ENCODE measurements at places on chromosomes 2 and 18. TPM values are rescaled to one million over a fixed set of nuclear protein-coding genes. Genes with fewer than 3 reads are reported as not detected.

DNA sequence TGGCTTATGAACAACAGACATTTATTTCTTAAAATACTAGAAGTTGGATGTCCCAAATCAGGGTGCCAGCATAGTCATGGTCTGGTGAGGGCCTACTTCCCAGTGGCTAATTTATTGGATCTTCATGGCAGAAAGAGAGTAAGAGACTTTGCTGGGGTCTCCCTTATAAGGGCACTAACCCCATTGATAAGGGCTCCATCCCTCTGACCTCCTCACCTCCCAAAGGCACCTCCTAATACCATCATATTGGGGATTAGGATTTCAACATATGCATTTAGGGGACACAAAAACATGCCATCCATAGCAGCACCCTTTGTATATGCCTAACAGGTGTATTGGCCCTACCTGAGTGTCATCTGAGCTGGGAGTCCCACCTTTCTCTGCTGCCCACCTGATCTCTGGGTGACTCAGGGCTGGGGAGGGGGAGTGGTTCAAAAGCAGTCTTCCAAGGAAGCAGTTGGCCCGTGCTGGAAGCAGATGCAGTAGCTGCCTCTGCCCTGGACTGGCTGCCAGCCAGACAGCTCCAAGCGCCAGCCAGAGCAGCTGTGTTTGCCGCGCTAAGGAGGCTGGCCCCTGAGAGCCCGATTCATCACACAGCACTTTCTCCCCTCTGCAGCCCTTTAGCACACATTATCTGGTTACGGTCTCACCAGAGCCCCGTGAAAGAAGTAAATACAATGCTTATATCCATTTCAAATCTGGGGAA, 84.6 kb downstream of the SMAD7 start:
- H3K36me3 ChIP-seq, result no peaks in the 10 kb centered on the region
- H3K4me1 ChIP-seq, result peaks cover 23% of the 10 kb centered on the region
- H3K27me3 ChIP-seq, result no peaks in the 10 kb centered on the region
- no peak for DNase-seq
- H3K4me3 ChIP-seq, result no peak overlapping the region

DNA sequence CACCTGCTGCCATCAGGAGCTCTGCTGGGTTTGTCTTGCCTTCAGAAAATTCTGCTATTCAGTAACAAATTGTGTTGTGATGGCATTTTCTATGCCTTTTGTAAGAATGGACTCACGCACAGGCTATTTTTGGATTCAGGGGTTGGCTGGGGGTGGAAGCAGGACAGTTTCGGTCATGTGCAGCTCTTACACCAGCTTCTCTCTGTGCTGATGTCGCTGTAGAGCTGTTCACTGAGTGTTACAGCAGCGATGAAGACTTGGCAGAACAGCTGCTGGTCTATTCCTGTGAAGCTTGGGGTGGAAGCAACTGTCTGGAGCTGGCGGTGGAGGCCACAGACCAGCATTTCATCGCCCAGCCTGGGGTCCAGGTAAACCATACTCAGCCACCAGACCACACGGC, 49.2 kb downstream of the TRPM8 start:
- no peaks in the 10 kb centered on the region for H3K27me3 ChIP-seq
- H3K27ac ChIP-seq, result no peak overlapping the region
- H3K36me3 ChIP-seq, result no peaks in the 10 kb centered on the region
- DNase-seq, result no peak
- peaks cover 5% of the 10 kb centered on the region for H3K4me1 ChIP-seq
- H3K4me3 ChIP-seq, result no peak overlapping the region

- H3K27me3 ChIP-seq, result no peaks in the 10 kb centered on the region
- H3K4me3 ChIP-seq, result no peak overlapping the region
- H3K27ac ChIP-seq, result no peak overlapping the region
- no peak for DNase-seq
Observed at GRCh38 chr2:163469561-163469962, 266.2 kb downstream of the FIGN start.

GRCh38 chr18:46071653-46072375, at the start of gene PSTPIP2:
TSS of gene PSTPIP2 (minus strand) at chr18:46072260. CDS start at chr18:46072188, 72 bp downstream.
- peak within 1 kb of the TSS; percentile 60 for H3K4me3 ChIP-seq
- peak; percentile 57 for DNase-seq
- no peaks in the 10 kb centered on the region for H3K36me3 ChIP-seq
- peaks cover 45% of the 10 kb centered on the region for H3K4me1 ChIP-seq
- peak within 1 kb of the TSS; percentile 64 for H3K27ac ChIP-seq

- no peaks in the 10 kb centered on the region for H3K36me3 ChIP-seq
- DNase-seq, result no peak
- H3K27ac ChIP-seq, result no peak overlapping the region
- H3K4me3 ChIP-seq, result no peak overlapping the region
- H3K27me3 ChIP-seq, result no peaks in the 10 kb centered on the region
Observed at GRCh38 chr2:187081461-187081860, 232.5 kb upstream of the ZSWIM2 start.

- H3K27me3 ChIP-seq, result no peaks in the 10 kb centered on the region
- H3K36me3 ChIP-seq, result no peaks in the 10 kb centered on the region
- no peak overlapping the region for H3K4me3 ChIP-seq
- no peak overlapping the region for H3K27ac ChIP-seq
- H3K4me1 ChIP-seq, result no peaks in the 10 kb centered on the region
Observed at GRCh38 chr2:107627926-107628325, 198.8 kb upstream of the RGPD4 start.

- H3K36me3 ChIP-seq, result no peaks in the 10 kb centered on the region
- no peaks in the 10 kb centered on the region for H3K4me1 ChIP-seq
- no peak overlapping the region for H3K27ac ChIP-seq
Observed at GRCh38 chr2:239035361-239035814, 187.5 kb downstream of the TWIST2 start.

GRCh38 chr18:21960189-21960588, 209.2 kb upstream of the GATA6 start:
- H3K36me3 ChIP-seq, result no peaks in the 10 kb centered on the region
- DNase-seq, result no peak
- H3K27me3 ChIP-seq, result no peaks in the 10 kb centered on the region
- no peak overlapping the region for H3K27ac ChIP-seq
- no peaks in the 10 kb centered on the region for H3K4me1 ChIP-seq
- H3K4me3 ChIP-seq, result no peak overlapping the region

DNA sequence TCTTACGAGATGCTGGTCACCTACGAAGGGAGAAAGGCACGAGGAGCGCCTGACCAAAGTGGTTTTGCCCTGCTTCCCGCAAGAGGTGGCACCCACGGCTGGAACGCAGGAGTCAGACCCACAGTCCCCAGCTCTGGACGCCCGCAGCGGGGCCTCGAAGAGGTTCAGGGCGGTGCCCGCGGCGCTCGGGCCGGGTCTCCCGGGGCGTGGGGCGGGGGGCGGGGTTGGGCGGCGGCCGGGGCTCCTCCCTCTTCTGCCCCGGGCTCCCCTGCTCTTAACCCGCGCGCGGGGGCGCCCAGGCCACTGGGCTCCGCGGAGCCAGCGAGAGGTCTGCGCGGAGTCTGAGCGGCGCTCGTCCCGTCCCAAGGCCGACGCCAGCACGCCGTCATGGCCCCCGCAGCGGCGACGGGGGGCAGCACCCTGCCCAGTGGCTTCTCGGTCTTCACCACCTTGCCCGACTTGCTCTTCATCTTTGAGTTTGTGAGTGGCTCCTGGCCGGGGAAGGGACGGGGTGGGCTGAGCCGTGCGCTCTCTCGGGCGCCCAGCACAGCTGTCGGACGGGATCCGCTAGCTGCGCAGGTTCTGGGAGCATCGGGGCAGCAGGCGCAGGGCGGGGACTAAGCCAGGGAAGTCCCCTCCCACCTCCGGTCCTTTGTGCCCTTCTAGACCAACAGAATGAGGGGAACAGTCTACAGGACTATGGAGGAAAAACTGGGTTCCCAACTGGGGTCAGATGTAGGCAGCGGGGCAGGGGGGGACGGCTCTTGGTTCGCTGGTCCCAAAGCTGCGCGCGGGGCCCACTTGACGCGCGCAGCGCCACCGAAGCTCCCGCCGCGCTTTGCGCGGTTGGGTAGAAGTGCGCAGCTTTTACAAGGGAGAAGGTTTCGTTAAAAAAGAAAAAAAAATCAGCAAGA, at the start of gene MAL:
TSS of gene MAL (plus strand) at position 303 of the 914 bp plus-strand sequence. CDS start at position 388, 85 bp downstream.
- H3K27me3 ChIP-seq, result no peaks in the 10 kb centered on the region
- no peaks in the 10 kb centered on the region for H3K36me3 ChIP-seq
- H3K4me3 ChIP-seq, result peak within 1 kb of the TSS; percentile 74
- DNase-seq, result peak; percentile 23
- no peak within 1 kb of the TSS for H3K27ac ChIP-seq
- H3K4me1 ChIP-seq, result peaks cover 53% of the 10 kb centered on the region

DNA sequence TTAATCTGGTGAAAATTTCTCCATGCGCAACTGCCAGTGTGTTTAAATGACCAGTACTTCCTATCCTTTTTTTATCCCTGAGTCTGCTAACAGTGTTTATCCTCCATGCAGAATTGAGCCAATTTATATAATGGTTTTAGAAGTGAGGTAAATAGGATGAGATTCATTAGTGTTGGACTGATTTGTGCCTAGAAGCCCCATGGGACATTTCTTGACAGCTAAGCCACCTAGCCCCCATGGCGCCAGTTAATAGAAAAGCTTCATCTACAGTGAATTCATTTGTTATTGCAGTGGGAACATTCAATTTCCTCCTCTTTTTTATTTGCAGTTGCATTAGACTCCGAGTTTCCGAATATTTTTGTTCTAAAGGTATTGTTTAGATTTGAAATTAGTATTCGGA, 175.6 kb downstream of the ARL6IP6 start:
- H3K4me3 ChIP-seq, result no peak overlapping the region
- H3K4me1 ChIP-seq, result no peaks in the 10 kb centered on the region
- DNase-seq, result no peak
- H3K27me3 ChIP-seq, result no peaks in the 10 kb centered on the region
- no peak overlapping the region for H3K27ac ChIP-seq
- no peaks in the 10 kb centered on the region for H3K36me3 ChIP-seq

- H3K27ac ChIP-seq, result no peak overlapping the region
- H3K4me3 ChIP-seq, result no peak overlapping the region
- no peaks in the 10 kb centered on the region for H3K4me1 ChIP-seq
- no peaks in the 10 kb centered on the region for H3K27me3 ChIP-seq
Observed at GRCh38 chr18:51137026-51137729, 60.3 kb downstream of the MEX3C start.

GRCh38 chr2:188664951-188665595, 309.1 kb upstream of the COL3A1 start:
- H3K27me3 ChIP-seq, result no peaks in the 10 kb centered on the region
- no peak for DNase-seq
- H3K27ac ChIP-seq, result no peak overlapping the region
- no peak overlapping the region for H3K4me3 ChIP-seq
- H3K4me1 ChIP-seq, result no peaks in the 10 kb centered on the region

DNA sequence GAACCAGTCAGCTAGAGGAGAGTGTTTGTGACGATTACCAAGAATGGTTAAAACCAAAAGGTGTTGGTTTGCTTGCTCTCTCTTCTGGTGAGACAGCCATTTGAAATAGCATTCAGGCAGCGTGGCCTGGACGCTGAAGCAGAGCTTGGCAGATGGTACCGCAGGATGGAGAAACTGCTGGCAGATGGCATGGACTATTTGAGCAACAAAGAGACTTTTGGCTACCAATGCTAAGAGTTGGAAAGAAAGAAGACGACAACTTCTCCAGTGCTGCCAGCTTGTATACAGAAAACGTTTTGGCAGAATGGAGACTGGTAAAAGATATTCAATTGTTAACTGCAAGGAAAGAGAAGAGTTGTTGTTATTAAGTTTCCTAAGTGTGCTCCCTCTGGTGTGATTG, 315.0 kb downstream of the PARD3B start:
- H3K27me3 ChIP-seq, result no peaks in the 10 kb centered on the region
- H3K4me1 ChIP-seq, result no peaks in the 10 kb centered on the region
- H3K36me3 ChIP-seq, result no peaks in the 10 kb centered on the region
- H3K4me3 ChIP-seq, result no peak overlapping the region
- DNase-seq, result no peak

GRCh38 chr2:127007652-127008051, 99.3 kb downstream of the BIN1 start:
- no peaks in the 10 kb centered on the region for H3K27me3 ChIP-seq
- no peak overlapping the region for H3K27ac ChIP-seq
- H3K4me1 ChIP-seq, result no peaks in the 10 kb centered on the region
- no peaks in the 10 kb centered on the region for H3K36me3 ChIP-seq
- no peak for DNase-seq
- no peak overlapping the region for H3K4me3 ChIP-seq

DNA sequence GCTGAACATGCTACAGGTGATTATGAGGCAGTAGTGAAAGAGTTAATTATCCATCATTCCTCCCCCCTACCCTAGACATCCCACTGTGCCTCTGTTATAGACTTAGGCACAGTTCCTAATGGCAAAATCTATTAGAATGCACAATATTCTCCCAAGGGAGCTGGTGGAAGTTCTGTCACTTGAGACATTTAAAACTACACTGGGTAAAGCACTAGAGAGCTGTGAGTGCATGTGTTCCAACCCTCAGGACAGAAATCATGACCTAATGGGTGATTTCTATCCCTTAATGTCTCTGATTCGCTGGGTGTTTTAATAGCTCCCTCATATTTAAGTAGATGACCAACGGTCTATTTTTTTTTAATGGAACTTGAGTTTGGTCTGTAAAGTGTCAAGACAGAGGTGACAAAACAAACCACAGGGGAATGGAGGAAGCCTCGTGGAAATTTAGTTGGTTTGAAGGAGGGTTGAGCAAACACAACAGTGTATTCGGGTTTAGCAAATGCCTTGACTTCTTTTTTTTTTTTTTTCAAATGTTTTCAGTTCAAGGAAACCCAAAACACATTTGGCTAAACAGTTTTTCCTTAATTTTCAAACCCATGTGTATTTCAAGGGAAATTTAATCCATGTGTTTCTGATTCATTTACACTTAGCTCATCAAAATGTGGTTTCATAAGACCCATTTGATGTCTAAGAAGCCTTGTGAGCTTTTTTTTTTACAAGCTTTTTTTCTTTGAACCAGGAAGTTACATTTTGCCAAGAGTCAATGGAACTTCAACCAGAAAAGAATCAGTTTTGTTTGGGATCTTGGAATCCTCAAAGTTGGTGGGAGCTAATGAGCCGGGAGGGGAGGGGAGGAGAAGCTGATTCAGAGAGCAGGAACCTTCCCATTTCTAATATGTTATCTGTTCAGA, 665.1 kb upstream of the ZEB2 start:
- DNase-seq, result no peak
- no peaks in the 10 kb centered on the region for H3K36me3 ChIP-seq
- no peak overlapping the region for H3K4me3 ChIP-seq
- H3K27me3 ChIP-seq, result no peaks in the 10 kb centered on the region

DNA sequence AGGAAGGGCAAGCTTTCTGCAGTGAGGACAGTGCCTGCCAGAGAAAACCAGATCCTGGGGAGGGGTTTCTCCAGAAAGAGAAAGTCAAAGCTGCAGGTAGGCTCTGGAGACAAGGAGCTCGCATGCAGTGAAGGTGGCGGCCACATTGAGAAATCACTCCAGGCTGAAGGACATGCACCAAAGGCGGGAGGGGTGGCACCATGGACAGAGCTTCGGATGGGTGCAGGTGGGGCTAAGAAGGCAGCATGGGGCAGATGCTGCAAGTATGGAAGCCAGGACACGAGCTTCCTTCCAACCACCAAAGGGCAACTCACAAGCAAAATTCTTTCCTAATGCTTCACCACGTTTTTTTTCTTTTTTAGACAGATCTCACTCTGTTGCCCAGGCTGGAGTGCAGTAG, 104.4 kb upstream of the SLC35G4 start:
- H3K27ac ChIP-seq, result no peak overlapping the region
- DNase-seq, result no peak
- H3K4me3 ChIP-seq, result no peak overlapping the region
- H3K4me1 ChIP-seq, result no peaks in the 10 kb centered on the region

The ACAA2 gene
- 72.4 TPM for total RNA-seq

The TOGARAM2 gene
- total RNA-seq, result 5.0 TPM

The LTBP1 gene
- total RNA-seq, result not detected
